Cardiac muscle cell (in vitro differentiated cells and primary cell): ENCODE measurements at places on chromosomes 4 and X. TPM values are rescaled to one million over a fixed set of nuclear protein-coding genes. Genes with fewer than 3 reads are reported as not detected.
A peak's percentile ranks its signal among the peaks of the same experiment; 100 is the strongest.

DNA sequence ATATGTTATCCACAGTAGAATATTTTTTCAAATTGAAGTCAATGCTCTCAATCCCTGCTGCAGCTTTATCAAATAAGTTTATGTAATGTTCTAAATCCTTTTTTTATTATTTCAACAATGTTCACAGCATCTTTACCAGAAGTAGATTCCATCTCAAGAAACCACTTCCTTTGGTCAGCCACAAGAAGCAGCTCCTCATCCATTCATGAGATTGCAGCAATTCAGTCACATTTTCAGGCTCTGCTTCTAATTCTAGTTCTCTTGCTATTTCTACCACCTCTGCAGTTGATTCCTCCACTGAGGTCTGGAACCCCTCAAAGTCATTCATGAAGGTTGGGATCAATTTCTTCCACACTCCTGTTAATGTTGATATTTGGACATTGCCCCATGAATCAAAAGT lies 2301.3 kb upstream of the TENM3 start:
- DNase-seq = no peak
- no peak overlapping the region for H3K27ac ChIP-seq
- no peaks in the 10 kb centered on the region for H3K27me3 ChIP-seq
- no peaks in the 10 kb centered on the region for H3K36me3 ChIP-seq

DNA sequence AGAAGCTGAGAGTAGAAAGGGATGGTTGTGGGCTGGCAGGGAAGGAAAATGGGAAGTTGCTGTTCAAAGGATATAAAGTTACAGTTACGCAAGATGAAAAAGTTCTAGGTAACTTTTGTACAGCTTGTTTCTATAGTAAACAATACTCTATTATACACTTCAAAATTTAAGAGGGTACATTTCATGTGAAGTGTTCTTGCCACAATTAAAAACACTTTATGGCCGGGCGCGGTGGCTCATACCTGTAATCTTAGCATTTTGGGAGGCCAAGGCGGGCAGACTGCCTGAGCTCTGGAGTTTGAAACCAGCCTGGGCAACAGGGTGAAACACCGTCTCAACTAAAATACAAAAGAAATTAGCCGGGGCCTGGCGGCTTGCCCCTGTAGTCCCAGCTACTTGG lies 623.6 kb downstream of the STIM2 start:
- DNase-seq = no peak
- no peaks in the 10 kb centered on the region for H3K4me1 ChIP-seq
- H3K36me3 ChIP-seq = no peaks in the 10 kb centered on the region
- H3K4me3 ChIP-seq = no peak overlapping the region
- H3K27ac ChIP-seq = no peak overlapping the region

DNA sequence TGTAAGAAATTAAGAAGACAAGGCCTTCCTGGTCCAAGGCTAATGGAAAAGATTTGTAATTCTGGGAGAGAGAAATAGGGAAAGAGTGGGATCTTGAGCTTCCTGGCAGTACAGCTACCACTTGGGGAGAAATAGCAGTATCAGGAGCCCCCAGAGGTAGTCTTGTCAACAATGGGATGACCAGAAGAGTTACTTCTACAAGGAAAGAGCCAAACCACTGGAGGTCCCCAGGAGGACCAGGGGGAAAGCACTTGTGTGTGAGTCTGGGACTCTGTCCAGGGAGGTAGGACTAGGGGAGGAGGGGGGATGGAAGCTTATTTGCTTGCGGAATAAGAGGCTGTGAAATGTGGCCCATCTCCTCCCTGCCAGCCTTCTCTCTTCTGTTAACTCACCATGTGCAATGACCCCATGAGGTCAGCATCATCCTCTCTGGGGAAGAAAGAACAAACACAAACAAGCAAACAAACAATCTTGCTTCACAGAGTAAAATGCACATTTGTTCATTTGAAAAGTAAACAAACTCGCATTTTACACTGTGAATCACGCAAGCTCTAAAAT lies 160.1 kb downstream of the STK32B start:
- no peak overlapping the region for H3K4me3 ChIP-seq
- H3K27me3 ChIP-seq = no peaks in the 10 kb centered on the region
- H3K4me1 ChIP-seq = no peaks in the 10 kb centered on the region
- H3K27ac ChIP-seq = no peak overlapping the region
- DNase-seq = no peak
- H3K36me3 ChIP-seq = no peaks in the 10 kb centered on the region

GRCh38 chr4:98969878-98970785 lies 25.4 kb upstream of the METAP1 start:
- H3K4me3 ChIP-seq = no peak overlapping the region
- peaks cover 5% of the 10 kb centered on the region for H3K4me1 ChIP-seq
- H3K36me3 ChIP-seq = no peaks in the 10 kb centered on the region
- no peaks in the 10 kb centered on the region for H3K27me3 ChIP-seq

DNA sequence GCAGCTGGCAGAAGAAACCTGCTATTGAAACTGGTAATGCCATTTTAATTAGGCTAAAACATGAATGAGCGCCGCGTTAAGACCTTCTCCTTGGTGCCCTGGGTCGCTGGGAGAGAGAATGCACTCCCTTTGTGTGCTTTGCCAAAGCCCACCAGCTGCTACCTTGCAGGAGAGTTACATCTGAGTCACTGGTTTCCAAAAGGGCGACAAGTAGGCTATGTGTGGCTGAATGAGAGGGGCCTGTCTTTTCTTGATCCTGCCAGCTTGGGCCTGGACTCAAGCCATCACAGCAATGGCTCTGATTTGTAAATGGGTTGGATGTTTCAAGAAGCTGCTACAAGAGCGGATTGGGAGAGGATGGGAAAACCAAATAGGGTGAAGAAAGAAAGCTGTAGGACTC lies 81.5 kb downstream of the NHS start:
- H3K27me3 ChIP-seq = no peaks in the 10 kb centered on the region
- H3K36me3 ChIP-seq = no peaks in the 10 kb centered on the region
- no peak overlapping the region for H3K4me3 ChIP-seq
- H3K4me1 ChIP-seq = no peaks in the 10 kb centered on the region

CXCL11 gene
- not detected in 2 replicates for polyA plus RNA-seq

DNA sequence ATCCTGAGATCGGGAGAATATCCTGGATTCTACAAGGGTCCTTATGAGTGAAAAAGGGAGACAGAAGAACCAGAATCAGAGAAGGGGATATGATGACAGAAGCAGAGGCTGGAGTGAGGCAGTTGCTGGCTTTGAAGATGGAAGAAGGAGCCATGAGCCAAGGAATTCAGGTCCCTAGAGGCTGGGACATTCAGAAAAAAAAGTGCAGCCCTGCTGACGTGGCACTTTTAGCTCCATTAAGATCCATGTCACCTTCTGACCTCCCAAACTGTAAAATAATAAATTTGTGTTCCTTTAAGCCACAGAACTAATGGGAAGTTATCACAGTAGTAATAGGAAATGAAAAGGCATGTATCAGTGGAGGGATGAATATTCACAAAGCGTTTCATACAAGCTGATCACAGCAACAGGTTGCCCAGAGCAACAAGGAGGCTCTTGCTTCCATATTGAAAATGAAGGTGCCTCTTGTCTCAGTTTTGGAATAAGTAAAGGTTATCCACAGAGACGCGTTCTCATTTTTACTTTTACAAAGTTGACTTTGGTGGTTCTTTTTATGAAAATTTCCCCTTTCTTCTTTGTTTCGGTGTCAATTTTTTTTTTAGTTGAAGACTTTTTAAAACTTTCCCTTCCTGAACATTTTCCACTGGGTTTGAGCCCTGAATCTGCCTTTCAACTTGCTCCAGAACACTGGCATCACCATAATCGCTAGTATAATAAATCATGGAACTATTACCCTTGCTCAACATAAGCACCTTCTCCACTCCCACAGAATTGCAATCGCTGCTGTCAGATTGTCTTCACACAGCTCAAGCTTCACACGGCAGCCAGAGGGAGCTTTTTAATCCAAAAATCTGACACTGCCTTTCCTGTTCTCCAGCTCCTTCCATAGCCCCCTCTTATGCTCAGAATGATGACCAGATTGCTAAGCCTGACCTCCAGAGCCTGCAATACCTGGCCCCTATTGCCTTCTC lies 127.6 kb upstream of the RBPJ start:
- H3K27ac ChIP-seq = no peak overlapping the region
- H3K27me3 ChIP-seq = no peaks in the 10 kb centered on the region
- no peak overlapping the region for H3K4me3 ChIP-seq
- DNase-seq = no peak
- no peaks in the 10 kb centered on the region for H3K36me3 ChIP-seq

DNA sequence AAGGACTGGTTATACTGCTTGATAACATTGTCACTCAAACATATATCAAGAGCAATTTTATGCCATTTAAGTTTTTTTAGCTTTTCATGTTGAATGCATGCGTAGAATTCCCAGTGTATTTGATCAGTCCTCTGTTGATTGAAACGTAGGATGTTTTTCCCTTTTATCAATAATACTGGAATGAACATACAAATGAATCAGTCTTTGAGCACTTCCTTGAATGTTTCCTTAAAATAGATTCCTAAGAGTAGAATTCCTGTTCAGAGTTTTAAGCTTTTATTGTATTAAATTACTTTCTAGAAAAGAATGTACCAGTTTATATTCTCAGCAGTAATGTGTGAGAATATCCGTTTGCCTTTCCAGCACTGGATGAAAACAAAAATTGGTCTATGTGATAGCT lies 37.8 kb downstream of the ADD1 start:
- no peak overlapping the region for H3K27ac ChIP-seq
- peaks cover 8% of the 10 kb centered on the region for H3K4me1 ChIP-seq
- no peak overlapping the region for H3K4me3 ChIP-seq
- DNase-seq = no peak
- H3K27me3 ChIP-seq = no peaks in the 10 kb centered on the region

- DNase-seq = no peak
- no peak overlapping the region for H3K4me3 ChIP-seq
- H3K27me3 ChIP-seq = no peaks in the 10 kb centered on the region
- no peaks in the 10 kb centered on the region for H3K4me1 ChIP-seq
- H3K27ac ChIP-seq = no peak overlapping the region
Measured at GRCh38 chr4:24203926-24204325, 314.1 kb upstream of the PPARGC1A start.

S100P gene
- not detected in 2 replicates for polyA plus RNA-seq

DGKK gene
- 0.15 and 0.47 TPM in 2 replicates for polyA plus RNA-seq

DNA sequence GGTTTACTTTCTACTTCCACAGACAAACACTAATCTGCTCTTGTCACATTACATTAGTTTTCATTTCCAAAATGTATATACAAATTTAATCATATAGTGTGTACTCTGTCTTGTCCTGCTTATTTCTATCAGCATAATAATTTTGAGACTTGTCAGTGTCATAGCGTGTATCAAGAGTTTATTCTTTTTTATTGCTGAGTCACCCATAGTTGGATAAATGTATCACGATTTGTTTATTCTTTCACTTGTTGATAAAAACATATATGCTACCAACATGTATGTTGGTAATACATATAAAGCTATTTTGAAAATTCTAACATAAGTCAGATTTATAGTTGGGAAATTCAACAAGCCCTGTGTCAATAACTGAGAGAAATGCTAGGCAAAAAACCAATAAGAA lies 261.2 kb downstream of the TRAM1L1 start:
- H3K27ac ChIP-seq = no peak overlapping the region
- H3K36me3 ChIP-seq = no peaks in the 10 kb centered on the region
- DNase-seq = no peak
- no peak overlapping the region for H3K4me3 ChIP-seq

GRCh38 chr4:39490322-39490721 lies 31.5 kb downstream of the LIAS start:
- H3K4me3 ChIP-seq = no peak overlapping the region
- DNase-seq = no peak
- no peak overlapping the region for H3K27ac ChIP-seq
- H3K27me3 ChIP-seq = no peaks in the 10 kb centered on the region
- no peaks in the 10 kb centered on the region for H3K4me1 ChIP-seq

GRCh38 chrX:11367609-11368430 lies 74.6 kb downstream of the AMELX start:
- no peaks in the 10 kb centered on the region for H3K27me3 ChIP-seq
- H3K36me3 ChIP-seq = no peaks in the 10 kb centered on the region
- H3K4me3 ChIP-seq = no peak overlapping the region

- peaks cover 5% of the 10 kb centered on the region for H3K4me1 ChIP-seq
- H3K27ac ChIP-seq = no peak overlapping the region
- DNase-seq = no peak
- H3K27me3 ChIP-seq = no peaks in the 10 kb centered on the region
- no peaks in the 10 kb centered on the region for H3K36me3 ChIP-seq
Measured at GRCh38 chrX:85977218-85977617, 70.1 kb downstream of the CHM start.

TRAM1L1 gene
- polyA plus RNA-seq = 3.6 and 6.3 TPM in 2 replicates

GRCh38 chr4:39032218-39033085 lies at the start of gene TMEM156:
Gene TMEM156 (minus strand): TSS chr4:39032409. CDS start chr4:39032313, 96 bp downstream.
- DNase-seq = peak; percentile 47
- H3K27ac ChIP-seq = no peak within 1 kb of the TSS
- H3K4me1 ChIP-seq = no peaks in the 10 kb centered on the region
- no peak within 1 kb of the TSS for H3K4me3 ChIP-seq
- H3K36me3 ChIP-seq = no peaks in the 10 kb centered on the region
